T-cell (primary cell): ENCODE measurements at places on chromosomes 1 and 21. TPM values are rescaled to one million over a fixed set of nuclear protein-coding genes. Genes with fewer than 3 reads are reported as not detected.
A peak's percentile ranks its signal among the peaks of the same experiment; 100 is the strongest.

- H3K36me3 ChIP-seq = no peaks in the 10 kb centered on the region
- H3K4me1 ChIP-seq = peaks cover 34% of the 10 kb centered on the region
- peaks cover 18% of the 10 kb centered on the region for H3K27me3 ChIP-seq
- peak overlapping the region; percentile 41 for H3K4me3 ChIP-seq
- H3K27ac ChIP-seq = no peak overlapping the region
Measured at GRCh38 chr1:156642265-156643048, 540 bp downstream of the BCAN start.

MYBPH gene
- total RNA-seq = not detected

SPATC1L gene
- 22.8 TPM for total RNA-seq

IRF6 gene
- 2.6 TPM for total RNA-seq

DNA sequence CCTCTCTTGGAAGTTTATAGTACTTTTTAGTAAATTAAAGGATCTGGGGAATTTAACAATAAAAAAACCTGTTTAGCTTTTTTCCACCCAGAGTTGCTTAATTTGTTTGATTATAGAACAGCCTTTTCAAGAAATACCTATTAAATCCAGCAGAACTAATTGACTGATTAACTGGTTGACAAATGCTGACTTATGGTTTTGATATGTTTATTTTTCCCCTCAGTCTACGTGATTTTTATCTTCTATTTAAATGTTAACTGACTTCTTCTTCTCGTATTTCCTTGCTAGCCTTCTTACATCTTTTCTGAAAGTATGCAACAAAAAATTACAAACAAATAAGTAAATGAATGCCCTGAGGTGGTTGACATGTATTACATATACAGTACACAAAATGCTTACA lies 302.9 kb upstream of the SPAG17 start:
- H3K27ac ChIP-seq = no peak overlapping the region
- DNase-seq = no peak
- H3K36me3 ChIP-seq = no peaks in the 10 kb centered on the region
- H3K4me3 ChIP-seq = no peak overlapping the region

DNA sequence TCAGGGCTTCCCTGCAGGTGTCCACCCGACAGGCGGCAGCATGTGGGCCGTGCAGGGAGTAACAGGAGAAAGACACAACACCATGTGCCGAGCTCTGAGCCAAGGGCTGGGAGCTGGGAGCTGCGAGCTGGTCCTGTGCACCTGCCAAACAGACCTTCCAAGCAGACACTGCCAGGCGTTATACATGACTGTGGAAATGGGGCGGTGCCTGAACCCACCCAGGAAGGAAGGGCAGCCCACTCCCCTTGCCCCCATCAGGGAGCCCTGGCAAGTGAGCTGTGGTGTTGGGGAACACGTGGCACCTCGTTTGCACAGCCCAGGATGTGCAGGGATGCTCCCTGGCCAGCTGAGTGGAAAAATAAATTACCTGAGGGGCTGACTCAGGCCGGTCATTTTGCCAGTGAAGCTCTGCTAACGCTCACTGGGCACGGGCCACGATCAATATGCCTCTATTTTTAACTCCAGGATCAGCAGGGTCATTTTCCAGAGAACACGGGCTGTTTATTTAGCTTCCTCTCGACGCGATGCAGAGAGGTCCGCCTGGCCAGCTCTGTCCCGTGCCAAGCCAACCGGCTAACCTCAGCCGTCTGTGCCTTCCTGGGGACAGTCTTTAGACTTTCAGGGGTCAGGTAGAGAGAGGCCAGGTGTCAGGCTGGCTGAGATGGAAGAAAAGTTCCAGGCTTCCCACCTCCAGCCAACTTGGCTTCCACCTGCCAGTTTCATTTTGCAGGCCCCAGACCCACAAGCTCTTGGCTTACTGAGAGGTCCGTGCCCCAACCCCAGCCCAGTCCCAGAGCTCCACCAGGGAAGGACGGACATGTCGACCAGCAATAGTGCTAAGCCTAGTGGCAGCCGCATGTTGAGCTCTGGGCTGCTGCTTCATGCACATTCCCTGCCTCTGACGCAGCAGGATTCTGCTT lies 196.7 kb upstream of the VAMP3 start:
- H3K4me3 ChIP-seq = no peak overlapping the region
- no peaks in the 10 kb centered on the region for H3K36me3 ChIP-seq
- H3K27me3 ChIP-seq = peaks cover 19% of the 10 kb centered on the region
- no peaks in the 10 kb centered on the region for H3K4me1 ChIP-seq
- DNase-seq = no peak

DNA sequence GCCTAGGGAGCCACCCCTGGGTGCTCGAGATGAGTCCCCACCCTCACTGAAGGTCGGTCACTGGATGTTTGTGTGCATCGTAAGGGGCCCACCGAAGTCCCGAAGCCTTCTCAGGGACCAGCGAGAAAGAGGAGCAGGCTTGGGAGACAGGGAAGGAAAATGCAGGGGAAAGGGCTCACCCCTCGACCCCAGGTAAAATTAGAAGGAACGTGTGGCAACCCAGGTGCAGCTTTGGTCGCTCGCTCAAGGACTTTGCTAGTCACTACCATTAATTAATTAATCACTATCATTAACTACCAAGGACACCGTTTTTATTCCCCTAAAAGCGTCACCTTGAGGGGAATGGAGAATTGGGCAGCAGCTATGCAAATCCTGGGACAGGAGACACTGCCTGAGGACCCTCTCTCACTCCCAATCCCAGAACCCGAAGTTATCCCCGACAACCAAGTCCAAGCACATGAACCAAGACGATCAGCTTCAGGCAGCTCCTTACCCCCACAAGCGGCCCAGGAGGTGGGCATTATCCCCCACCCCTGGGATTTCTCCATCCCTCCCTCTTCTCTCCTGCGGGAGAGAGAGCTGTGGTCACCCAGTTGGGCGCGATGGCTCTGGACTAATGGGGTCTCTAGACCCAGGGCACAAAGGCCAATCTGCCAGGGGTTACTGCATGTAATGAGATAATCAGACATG lies 4.2 kb upstream of the SIM2 start:
- no peaks in the 10 kb centered on the region for H3K36me3 ChIP-seq
- no peak for DNase-seq
- peaks cover 42% of the 10 kb centered on the region for H3K27me3 ChIP-seq
- H3K4me3 ChIP-seq = no peak overlapping the region
- no peak overlapping the region for H3K27ac ChIP-seq

- no peak overlapping the region for H3K27ac ChIP-seq
- no peak for DNase-seq
- no peaks in the 10 kb centered on the region for H3K36me3 ChIP-seq
- no peaks in the 10 kb centered on the region for H3K4me1 ChIP-seq
- H3K27me3 ChIP-seq = peaks cover 16% of the 10 kb centered on the region
Measured at GRCh38 chr1:190478149-190479049, 735 bp upstream of the BRINP3 start.

DNA sequence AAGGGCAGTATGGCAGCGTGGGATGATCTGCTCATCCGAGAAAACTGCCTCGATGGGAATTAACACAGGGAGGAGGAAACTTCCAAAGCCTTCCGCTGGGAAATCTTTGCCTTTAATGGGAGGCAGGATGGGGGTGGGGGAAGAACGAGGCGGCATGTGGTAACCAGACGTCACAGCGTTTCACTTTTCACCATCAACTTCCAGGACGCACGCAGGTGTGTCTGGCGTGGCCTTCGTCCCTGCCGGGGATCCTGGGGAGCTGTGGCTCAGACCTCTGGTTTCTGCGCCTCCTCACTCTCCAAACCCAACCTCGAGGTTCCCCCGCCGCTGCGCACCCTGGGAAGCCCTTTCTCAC lies 282 bp downstream of the RSPH1 start:
- peak overlapping the region; percentile 52 for H3K4me3 ChIP-seq
- peaks cover 9% of the 10 kb centered on the region for H3K4me1 ChIP-seq

DNA sequence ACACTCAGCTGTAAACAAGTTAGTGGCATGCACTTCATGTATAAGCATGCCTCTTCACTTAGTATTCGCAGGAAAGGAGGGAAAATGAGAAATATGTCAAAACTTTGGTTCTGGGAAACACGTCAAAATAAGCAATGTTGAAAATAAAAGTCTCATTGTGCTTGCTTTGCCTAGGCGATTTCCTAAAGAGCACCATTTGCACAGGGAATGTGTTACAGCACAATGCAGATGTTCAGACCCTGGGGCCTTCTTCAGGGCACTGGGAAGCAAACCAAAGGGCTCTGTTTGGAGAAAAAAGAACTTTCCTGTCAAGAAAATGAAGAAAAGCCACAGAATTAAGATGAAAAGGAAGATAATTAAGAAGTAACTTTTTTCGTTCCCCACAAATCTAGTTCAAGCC lies 98.6 kb upstream of the PLD5 start:
- no peaks in the 10 kb centered on the region for H3K4me1 ChIP-seq
- H3K36me3 ChIP-seq = no peaks in the 10 kb centered on the region

LGR6 gene
- total RNA-seq = 1.5 TPM

GRCh38 chr1:175133673-175134435 lies 58.7 kb downstream of the KIAA0040 start:
- no peak for DNase-seq
- H3K36me3 ChIP-seq = no peaks in the 10 kb centered on the region
- no peak overlapping the region for H3K4me3 ChIP-seq
- H3K27me3 ChIP-seq = peaks cover 2% of the 10 kb centered on the region
- H3K27ac ChIP-seq = no peak overlapping the region

HSD3B2 gene
- 2.6 TPM for total RNA-seq

RORC gene
- total RNA-seq = 1.5 TPM

AGO4 gene
- 17.2 TPM for total RNA-seq
